Uterus (tissue), 4 donors: ENCODE measurements at places on chromosomes 3 and 15. TPM values are rescaled to one million over a fixed set of nuclear protein-coding genes. Genes with fewer than 3 reads are reported as not detected.

SAMD7 gene
- total RNA-seq: not detected

IL17RE gene
- total RNA-seq: 1.5 TPM

CNTN6 gene
- not detected for total RNA-seq

CGGBP1 gene
- 86.2 TPM for total RNA-seq

ADGRG7 gene
- not detected for total RNA-seq

GRCh38 chr15:40045572-40046217, 6.7 kb upstream of the SRP14 start:
- H3K27ac ChIP-seq: peak overlapping the region; percentile 71
- no peaks in the 10 kb centered on the region for H3K27me3 ChIP-seq
- no peak for DNase-seq
- no peaks in the 10 kb centered on the region for H3K36me3 ChIP-seq

- no peaks in the 10 kb centered on the region for H3K27me3 ChIP-seq
- no peak overlapping the region for H3K4me3 ChIP-seq
- no peaks in the 10 kb centered on the region for H3K36me3 ChIP-seq
Measured at GRCh38 chr3:21328711-21329390, 422.2 kb downstream of the ZNF385D start.

DNA sequence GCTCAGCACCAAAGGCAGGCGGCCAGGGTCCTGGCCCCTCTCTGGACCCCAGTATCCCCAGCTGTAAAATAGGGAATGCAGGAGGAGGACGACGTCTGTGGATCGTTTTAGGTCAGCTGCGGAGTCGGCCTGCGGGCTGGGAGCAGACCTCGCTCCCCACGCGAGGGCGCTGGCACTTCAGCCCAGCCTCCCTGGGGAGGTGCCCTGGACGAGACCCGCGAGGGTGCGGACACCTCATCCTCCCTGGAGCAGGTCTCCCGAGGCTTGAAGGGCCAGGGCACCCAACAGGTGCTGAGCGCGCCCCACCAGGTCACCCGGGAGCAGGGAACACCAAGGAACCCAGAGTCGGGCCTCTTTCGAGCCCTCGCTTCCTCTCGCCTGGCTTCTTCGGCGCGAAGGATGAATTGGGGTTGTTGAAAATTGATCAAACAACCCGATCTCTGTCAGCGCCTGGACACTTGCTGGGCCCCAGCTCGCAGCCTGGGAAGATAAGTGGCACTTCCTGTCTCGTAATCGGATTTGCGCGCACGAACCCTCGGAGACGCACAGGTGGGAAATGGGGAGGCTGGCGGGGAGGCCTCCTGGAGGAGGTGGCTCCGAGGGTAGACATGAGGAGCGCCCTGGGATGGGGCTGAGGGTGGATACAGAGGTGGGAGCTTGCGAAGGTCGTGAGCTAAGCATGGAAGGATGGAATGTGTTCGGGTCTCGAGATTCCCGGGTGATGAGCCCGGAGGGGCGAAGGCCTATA, 588 bp upstream of the VIPR1 start:
- peaks cover 12% of the 10 kb centered on the region for H3K27me3 ChIP-seq
- H3K36me3 ChIP-seq: no peaks in the 10 kb centered on the region
- peak overlapping the region; percentile 29 for H3K4me3 ChIP-seq

GRCh38 chr3:135760581-135760980, 204.9 kb upstream of the PPP2R3A start:
- no peaks in the 10 kb centered on the region for H3K27me3 ChIP-seq
- H3K4me1 ChIP-seq: no peaks in the 10 kb centered on the region
- no peak overlapping the region for H3K27ac ChIP-seq
- DNase-seq: no peak
- H3K4me3 ChIP-seq: no peak overlapping the region

GRCh38 chr15:67201136-67201535, 53.3 kb downstream of the AAGAB start:
- DNase-seq: no peak
- no peaks in the 10 kb centered on the region for H3K36me3 ChIP-seq
- no peak overlapping the region for H3K4me3 ChIP-seq
- no peaks in the 10 kb centered on the region for H3K27me3 ChIP-seq
